ENCODE measurements at places on chromosomes 12 and 14.

GRCh38 chr12:102342281-102343006 lies 137.9 kb downstream of the IGF1 start:
- DNase-seq = no peak

DNA sequence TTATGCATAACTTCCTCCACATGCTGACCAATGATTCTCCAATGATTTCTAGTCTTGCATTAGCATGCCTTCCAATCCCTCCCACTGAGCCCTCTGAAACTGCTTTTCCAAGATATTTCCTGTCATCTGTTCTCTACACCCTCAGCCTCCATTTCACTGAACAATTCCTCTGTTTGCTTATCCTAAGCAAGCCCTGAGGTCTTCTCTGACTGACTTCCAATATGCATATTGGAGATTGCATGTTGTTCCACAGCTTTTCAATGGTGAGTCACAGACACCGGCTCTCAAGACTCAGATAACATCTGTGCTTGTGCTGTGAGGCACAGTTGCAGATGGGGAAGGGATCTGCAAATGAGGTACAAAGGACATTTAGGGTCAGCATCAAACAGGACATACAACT lies 141.0 kb downstream of the SLC16A7 start:
- no peak for DNase-seq

GRCh38 chr12:9363145-9363544 lies 154.9 kb upstream of the PZP start:
- DNase-seq = no peak

GRCh38 chr12:116520801-116521471 lies 38.2 kb upstream of the MAP1LC3B2 start:
- no peak for DNase-seq

DNA sequence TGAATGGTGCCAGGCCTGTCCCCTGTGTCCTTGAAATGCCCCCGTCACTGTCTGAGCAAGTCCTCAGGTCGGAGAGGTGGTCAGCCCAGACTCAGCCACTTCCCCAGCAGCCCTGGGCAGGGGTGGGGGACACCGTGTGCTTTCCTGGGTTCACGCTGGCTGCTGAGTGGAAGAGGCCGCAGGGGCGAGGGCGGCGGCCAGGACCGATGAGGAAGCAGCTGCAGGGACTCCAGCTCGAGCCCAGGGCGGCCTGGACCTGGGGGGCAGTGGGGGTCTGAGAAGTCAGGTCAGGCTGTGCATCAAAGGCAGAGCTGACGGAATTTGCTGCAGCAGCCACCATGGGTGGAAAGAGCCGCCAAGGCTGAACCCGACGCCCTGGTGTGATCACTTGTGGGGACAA lies 28.4 kb downstream of the NOC4L start:
- DNase-seq = no peak

DNA sequence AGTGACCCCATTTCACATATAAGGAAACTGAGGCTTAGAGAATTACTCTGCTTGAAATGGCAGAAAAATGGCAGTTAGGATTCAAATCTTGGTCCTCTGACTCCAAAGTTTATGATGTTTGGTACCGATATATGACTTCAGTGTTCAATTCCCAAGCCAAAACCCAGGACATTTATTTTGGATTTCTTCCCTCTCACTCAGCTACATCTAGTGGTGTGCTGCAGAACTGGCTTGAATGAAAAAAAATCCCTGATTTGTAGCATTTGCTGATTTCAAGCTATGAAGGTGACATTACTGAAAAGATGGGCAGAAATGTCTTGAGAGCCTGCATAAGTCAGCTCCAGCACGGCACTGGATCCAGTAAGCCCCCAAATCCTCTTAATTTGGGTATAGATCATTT lies 106.4 kb downstream of the EFCAB11 start:
- no peak for DNase-seq

DNA sequence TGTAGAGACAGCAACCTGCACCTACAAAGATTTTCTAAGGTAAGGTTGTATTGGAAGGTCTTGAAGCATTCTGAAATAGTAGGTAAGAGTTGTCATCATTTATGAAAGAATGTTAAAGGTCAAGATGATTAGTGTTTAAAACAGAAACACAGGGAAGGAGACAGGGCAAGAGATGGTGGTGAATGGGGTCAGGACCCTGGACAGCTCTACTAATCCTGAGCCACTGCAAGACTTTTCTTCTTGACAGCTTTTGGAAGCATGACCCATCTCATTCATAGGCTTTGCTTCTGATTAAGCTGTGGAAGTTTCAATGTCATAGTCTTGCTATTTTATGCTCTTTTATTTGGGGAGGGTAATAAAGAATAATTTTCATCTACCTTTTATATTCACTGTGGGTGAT lies 75.5 kb upstream of the CAND1 start:
- DNase-seq = peak; percentile 12

- no peak for DNase-seq
Measured at GRCh38 chr14:68688872-68689371, 103.9 kb downstream of the ZFP36L1 start.

DNA sequence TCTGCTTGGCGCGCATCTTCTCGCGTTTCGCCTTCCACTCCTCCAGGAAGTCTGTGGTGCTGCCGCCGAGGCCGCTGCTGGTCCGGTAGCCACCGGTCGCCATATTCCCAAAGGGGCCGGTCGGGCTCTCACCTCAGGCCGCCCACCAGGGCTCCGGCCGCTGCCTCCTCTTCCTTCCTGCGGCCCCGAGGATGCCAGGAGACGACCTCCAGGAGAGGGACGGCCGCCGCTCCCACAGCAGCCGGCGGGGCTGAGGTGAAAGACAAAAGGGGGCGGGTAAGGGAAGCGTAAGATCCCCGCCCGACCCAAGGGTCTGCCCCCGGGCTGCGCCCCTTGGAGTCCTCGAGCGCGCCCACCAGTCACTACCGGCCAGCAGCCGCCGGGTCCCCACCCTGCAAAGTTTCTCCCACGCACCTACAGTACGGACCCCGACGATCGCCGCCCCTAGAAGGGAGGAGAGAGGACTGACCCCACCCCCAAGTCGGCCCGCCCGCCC lies 574 bp downstream of the PAWR start:
- no peak for DNase-seq

DNA sequence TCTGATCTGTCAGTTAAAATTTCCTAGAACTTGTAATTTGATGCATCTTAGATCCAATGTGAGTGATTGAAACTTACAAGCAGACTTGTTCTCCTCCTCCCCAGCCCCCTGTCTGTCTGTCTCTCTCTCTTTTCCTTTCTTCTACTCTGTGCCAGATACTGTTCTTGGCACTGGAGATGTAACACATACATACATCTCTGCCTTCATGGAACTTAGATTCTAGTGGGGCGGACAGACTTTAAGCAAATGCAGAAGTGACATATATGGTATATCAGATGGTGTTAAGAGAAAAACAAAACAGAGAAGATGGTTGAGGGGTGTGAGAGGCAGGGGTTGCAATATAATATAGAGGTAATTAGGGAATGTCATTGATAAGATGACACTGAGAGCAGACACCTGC lies 6.6 kb downstream of the CHST11 start:
- no peak for DNase-seq

DNA sequence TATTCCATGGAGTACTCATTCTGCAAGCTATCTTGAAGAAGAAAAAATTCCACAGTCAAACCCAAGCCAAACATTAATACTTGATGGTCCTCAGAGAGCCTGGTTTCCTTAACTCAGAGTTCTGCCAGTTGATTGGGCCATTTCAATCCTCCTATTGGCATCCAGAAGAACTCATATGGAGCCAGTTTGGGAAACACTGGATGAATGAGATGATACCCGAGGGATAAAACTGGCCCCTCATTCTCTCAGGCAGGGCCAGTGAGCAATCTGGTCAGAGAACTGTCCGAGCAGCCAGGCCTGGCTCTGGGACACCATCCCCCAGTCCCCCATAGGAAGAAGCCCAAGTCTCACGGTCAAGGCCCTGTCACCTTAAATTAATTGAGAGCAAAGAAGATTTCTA lies 48.8 kb downstream of the NUAK1 start:
- DNase-seq = no peak

GRCh38 chr12:45663455-45663854 lies 66.1 kb upstream of the ARID2 start:
- no peak for DNase-seq

DNA sequence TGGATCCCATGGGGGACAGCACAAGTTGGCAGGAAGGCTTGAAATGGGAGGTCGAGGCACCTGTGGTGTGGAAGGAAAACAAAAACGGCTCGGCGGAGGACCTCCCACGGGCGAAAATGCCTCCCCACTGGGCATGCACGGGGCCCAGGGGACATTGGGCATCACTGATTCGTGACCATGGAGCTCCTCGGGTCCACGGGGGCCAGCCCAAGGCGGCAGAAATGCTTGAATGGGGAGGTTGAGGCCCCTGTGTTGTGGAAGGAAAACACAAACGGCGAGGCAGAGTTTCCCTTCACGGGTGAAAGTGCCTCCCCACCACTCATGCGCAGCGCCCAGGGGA lies 376.0 kb downstream of the ALG10 start:
- no peak for DNase-seq

GRCh38 chr14:102969060-102969791 lies 46.8 kb downstream of the AMN start:
- DNase-seq = no peak

GRCh38 chr12:80234667-80235066 lies 135.3 kb downstream of the OTOGL start:
- no peak for DNase-seq

GRCh38 chr14:71049435-71050133 lies 142.3 kb downstream of the PCNX1 start:
- no peak for DNase-seq

- peak; percentile 19 for DNase-seq
Measured at GRCh38 chr12:92551853-92552397, 150.9 kb upstream of the PLEKHG7 start.

GRCh38 chr14:38420048-38420447 lies 164.2 kb upstream of the CLEC14A start:
- DNase-seq = no peak

- no peak for DNase-seq
Measured at GRCh38 chr12:20142316-20142715, 226.0 kb upstream of the PDE3A start.

DNA sequence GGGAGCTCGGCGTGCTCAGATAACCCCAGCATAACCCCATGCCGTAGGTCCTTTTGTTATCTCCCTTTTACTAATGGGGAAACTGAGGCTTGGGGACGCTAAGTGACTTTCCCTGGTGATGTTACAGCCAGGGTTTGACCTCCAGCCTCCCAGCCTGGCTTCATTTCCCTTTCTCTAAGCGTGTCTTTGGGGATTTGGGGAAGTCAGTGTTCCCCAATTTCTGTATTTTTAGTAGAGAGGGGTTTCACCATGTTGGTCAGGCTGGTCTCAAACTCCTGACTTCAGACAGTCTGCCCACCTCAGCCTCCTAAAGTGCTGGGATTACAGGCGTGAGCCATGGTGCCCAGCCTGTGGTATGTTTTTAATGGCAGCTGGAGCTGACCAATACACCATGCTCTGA lies 85.4 kb downstream of the PHETA1 start:
- no peak for DNase-seq

GRCh38 chr14:67493092-67493717 lies 4.7 kb upstream of the TMEM229B start:
- DNase-seq = no peak

DNA sequence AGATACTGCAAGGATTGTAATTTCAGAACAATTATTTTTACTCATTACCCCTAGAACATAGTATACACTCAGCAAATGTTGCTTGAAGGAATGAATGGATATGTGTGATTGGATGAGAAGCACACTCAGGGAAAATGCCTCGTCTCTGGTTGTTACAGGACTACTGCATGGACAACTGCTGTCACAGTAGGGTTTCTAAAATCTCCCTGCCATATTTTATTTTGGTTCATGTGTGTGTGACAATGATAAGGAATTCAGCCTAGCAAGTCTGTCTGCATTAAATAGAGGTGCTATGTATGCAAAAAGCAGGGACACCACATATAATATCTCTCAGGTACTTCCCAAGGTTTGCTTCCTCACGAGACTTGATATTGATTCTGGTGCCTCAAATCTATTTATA lies 1.4 kb downstream of the PTPRR start:
- DNase-seq = no peak

All from stimulated activated CD4-positive, alpha-beta T cell treated with anti-CD3 and anti-CD28 coated beads, Interleukin-4, amount 100 ng/mL, for 48 hours (primary cell).